ENCODE measurements at places on chromosomes 4 and X. TPM values are rescaled to one million over a fixed set of nuclear protein-coding genes. Genes with fewer than 3 reads are reported as not detected.
A peak's percentile ranks its signal among the peaks of the same experiment; 100 is the strongest.

The PABPC4L gene
- 2.7 TPM for total RNA-seq

The TEX13B gene
- total RNA-seq = not detected

The TLR10 gene
- total RNA-seq = under 0.01 TPM

The SH3RF1 gene
- 33.0 TPM for total RNA-seq

The RBM47 gene
- 1.8 TPM for total RNA-seq

The CCNA2 gene
- 8.0 TPM for total RNA-seq

The RNF4 gene
- total RNA-seq = 68.8 TPM

The XAGE2 gene
- not detected for total RNA-seq

The ARHGAP4 gene
- total RNA-seq = 0.88 TPM

The POU3F4 gene
- not detected for total RNA-seq

The SYTL5 gene
- under 0.01 TPM for total RNA-seq

The ATP2B3 gene
- total RNA-seq = not detected

The TCP11X2 gene
- not detected for total RNA-seq

The GPR50 gene
- not detected for total RNA-seq

The UBA6 gene
- total RNA-seq = 60.8 TPM

The ANXA5 gene
- 1,166 TPM for total RNA-seq

The QRFPR gene
- not detected for total RNA-seq

The TCEAL2 gene
- total RNA-seq = not detected

The ZNF157 gene
- under 0.01 TPM for total RNA-seq

The PAGE1 gene
- total RNA-seq = not detected

The TACR3 gene
- total RNA-seq = not detected

The NELFA gene
- 19.2 TPM for total RNA-seq

- no peak for DNase-seq
Observed at GRCh38 chr4:169233691-169234090, 37.1 kb downstream of the SH3RF1 start.

- DNase-seq = no peak
Observed at GRCh38 chr4:37803348-37803973, 23.0 kb upstream of the PGM2 start.

- DNase-seq = peak; percentile 79
Observed at GRCh38 chrX:103913356-103914020, 48.9 kb upstream of the TMSB15B start.

GRCh38 chr4:106986486-106986885 lies 49.6 kb downstream of the DKK2 start:
- DNase-seq = no peak

- peak; percentile 86 for DNase-seq
Observed at GRCh38 chrX:106725931-106726330, 570 bp upstream of the RNF128 start.

DNA sequence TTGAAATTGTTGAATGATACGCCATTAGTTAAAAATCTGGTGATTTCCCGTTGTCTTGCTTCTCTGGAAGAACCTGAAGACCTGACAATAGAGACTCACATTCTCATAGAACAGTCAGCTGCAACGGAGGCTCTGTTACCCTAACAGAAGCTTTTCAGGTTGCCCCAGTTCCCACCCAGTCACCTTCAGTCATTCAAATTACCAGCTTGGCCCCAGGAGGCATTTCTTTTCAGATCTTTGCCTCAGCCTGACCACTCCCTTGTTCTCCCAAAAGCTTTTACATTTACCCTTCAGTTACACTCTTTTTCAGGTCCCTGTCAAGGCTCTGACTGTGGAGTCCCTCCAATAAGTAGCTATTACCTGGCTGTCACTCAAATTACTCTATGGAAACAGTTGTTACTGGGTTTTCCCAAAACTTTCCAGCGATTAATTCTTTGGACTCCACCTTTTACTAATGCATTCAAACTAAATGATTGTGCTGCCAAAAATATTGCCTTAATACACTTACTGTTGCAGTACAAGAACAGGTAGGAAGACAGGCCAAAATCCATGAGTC lies 162.2 kb upstream of the FTHL17 start:
- no peak for DNase-seq

DNA sequence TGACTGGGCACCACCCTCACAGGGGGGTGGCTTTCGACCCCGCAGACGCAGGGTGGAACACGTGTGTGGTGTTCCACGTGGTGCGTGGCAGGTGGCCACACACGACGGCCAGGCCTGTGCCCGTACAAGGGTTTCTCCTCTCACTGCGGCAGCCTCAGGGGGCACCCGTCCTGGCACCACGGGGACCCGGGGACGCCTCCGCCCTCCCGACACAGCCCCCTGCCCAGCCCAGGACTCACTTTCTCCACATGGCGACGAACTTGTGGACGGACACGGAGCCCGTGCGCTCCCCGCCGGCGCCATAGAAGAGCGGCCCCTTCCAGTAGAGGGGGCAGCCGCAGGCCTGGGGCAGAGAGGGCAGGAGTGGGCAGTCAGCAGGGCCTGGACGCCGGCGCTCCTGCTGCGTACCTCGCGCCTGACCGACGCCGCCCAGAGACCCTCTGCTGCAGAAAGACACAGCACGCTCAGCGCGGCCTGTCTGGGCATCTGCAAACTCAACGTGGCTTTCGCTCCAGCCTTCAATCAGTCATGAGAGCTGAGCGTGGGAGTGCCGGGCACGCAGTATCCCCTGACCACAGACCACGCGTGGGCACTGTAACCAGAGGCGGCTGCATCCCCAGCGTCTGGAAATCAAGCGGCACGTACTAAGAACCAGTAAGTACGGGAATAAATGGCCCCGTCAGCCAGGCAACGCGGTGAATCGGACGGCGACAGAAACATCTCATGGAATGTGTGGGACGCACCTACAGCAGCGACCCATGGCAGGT lies 28.9 kb upstream of the GTPBP6 start:
- DNase-seq = no peak

GRCh38 chrX:137401092-137401491 lies 164.8 kb upstream of the ZIC3 start:
- no peak for DNase-seq

DNA sequence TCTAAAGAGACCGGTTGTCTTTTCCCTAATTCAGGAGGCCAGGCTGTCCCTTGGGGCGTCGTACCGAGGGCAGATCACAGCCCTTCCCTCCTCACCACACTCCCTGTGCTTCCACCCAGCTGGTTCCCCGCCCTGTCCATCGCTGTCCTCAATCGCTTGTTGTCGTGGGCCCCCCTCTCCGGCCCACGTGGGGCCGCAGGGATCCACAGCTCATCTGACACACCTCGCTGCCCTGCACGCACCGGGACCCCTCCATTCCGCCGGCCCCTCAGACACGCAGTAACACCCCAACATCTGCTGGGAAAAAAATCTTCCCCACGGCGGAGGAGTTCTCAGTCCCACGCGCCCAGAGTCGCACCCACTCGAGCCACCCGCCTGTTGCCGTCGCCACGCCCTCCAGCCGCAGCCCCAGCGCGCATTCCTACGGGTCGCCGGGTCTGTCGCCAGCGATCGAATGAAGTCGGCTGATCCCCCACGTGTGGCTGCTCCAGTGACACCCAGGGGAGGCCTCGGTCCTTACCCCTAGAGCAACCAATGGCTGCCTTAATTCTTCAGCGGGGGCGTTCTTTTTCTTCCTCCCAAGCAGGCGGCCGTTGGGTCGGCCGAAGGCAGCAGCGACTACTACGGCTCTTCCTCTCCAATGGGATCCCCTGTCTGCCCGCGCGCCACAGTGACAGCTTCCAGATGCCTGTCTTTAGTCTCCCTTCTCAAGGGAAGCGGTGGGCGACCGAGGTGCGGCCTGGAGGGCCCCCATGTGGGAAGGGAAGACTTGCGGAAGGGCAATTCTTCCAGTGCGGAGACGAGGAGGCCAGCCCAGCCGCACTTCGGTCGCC lies 893 bp upstream of the SEPTIN11 start:
- peak; percentile 93 for DNase-seq

DNA sequence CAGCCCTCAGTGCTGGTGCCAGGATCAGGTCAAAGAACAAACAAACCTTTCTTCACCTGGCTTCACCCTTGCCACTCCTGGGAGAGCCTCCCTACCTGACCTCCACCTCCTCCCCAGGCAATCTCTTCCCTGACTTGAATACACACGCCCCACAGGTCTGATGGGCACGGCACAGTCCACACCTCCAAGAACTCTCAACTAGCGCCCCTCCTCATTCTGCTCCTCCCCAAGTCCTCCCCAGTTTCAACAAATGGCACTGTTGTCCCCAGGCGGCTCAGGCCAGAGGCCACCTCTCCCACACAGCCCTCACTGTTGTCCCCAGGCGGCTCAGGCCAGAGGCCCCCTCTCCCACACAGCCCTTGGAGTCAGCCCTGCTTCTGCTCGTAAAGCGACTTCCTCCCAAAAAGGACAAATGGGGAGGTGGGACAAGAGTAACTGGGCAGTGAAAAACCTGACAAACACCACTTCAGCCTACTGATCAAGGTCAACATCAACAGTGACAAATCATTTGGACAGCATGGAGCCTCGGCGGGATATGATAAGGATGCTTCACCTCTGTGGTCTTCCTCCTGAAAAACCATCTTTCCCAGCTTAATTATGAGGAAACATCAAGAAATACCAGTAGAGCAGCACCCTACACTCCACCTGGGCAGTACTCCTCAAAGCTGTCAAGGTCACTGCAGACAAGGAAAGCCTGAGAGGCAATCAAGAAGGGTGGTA lies 2.9 kb downstream of the LETM1 start:
- DNase-seq = peak; percentile 26

DNA sequence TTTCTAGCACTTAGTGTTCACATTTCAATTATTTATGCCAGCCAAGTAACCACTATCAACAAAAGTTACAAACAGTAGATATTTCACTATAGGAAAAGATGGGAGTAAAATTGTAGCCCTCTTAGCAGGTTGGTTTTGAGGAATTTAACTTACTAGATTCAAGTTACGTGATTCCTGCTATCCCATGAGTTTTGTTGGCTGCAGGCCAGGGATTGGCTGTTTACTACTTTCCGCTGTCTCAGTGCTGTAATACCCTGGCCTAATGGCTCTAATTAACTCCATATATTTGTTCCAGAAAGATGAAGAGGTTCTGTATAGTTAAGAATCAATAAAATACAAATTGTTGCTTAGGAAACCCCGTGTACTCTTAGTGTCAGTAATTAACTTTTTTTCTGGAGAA lies 55.5 kb upstream of the MAGED1 start:
- no peak for DNase-seq

- DNase-seq = no peak
Observed at GRCh38 chr4:168600796-168601583, 104.1 kb downstream of the PALLD start.

DNA sequence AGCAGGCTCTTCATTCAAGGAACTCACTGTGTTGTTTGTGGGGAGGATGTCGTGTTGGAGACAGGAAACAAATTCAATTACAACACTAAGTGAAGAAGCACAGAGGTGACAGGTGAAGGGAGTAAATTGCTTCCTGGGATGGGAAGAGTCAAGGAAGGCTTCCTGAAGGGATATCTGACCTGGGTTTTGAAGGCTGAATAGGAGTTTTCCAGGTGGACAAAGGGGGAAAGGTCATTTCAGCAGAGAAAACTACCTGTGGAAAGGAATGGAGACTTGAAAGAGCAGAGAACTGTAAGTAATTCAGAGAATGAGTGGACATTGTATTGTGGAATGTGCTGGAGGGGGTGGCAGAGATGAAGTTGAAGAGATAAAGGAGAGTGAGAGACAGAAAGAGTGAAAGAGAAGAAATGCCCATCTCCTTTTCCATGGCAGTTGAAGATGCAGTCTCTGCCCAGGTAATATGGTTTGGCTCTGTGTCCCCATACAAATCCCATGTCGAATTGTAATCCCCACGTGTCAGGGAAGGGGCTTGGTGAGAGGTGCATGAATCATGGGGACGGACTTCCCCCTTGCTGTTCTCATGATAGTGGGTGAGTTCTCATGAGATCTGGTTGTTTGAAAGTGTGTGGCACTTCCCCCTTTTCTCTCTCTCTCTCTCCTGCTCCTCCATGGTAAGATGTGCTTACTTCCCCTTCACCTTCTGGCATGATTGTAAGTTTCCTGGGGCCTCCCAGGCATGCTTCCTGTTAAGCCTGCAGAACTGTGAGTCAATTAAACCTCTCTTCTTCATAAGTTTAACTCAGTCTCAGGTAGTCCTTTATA lies 205.7 kb upstream of the BCOR start:
- no peak for DNase-seq

- no peak for DNase-seq
Observed at GRCh38 chr4:82043081-82043808, 330.5 kb downstream of the HNRNPD start.

- no peak for DNase-seq
Observed at GRCh38 chrX:22664826-22665225, 334.9 kb upstream of the DDX53 start.

GRCh38 chr4:182553653-182554052 lies 310.5 kb downstream of the TENM3 start:
- no peak for DNase-seq

- no peak for DNase-seq
Observed at GRCh38 chr4:140004922-140005627, 148.9 kb downstream of the MAML3 start.

DNA sequence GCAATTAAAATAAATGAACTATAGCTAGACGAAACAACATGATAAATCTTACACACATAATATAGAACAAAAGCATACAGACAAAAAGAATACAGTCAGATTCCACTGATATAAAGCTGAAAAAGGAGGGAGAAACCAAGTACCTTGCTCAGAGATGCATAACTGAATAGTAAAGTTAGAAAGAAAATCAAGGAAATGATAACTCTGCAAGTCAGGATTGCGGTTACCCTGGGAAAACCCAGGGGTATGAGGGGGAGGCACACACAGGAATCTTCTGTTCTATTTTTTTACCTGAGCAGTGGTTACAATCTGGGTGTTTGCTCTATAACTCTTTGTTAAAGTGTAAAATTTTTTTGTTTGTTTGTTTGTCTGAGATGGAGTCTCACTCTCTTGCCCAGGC lies 209.1 kb downstream of the CBR4 start:
- DNase-seq = no peak

GRCh38 chrX:17242470-17242869 lies 132.5 kb upstream of the NHS start:
- DNase-seq = peak; percentile 83

DNA sequence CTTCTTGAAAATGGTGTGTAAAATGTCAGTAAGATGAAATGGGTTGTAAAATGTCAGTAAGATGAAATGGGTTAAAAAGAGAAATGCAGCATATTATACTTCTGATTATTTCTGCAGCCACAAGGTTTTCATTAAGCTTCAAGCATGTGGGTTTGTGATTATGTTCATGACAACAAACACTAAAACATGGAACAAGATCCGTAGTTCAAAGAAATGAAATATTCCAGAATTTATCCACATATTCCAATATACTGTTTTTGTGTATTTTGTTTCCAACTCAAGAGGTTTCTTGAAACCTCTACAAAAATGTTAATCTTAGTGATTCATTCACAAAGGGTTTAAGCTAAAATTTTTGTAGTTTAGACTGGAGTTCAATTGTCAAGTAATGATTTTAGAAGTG lies 84.0 kb downstream of the ADAMTS3 start:
- no peak for DNase-seq

- no peak for DNase-seq
Observed at GRCh38 chr4:15510961-15511360, 41.3 kb downstream of the CC2D2A start.

GRCh38 chr4:89837993-89838390 lies 1.0 kb upstream of the SNCA start:
- no peak for DNase-seq

DNA sequence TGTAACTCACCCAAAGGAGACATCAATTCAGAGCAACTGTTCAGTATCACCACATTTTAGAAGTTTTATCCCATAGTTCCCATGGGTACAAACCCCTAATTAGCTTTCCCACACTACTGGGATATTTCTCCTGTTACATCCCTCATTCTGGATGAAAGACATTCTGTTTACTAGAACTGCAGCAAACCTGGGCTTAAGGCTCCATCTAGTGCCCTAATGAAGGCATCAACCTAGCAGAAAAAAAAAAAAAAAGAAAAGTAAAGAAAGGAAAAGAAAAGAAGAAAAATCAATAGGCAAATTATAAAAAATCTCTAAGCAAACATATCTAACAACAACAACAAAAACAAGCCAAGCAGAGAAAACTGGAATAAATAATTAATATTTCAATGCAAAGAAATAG lies 133.7 kb upstream of the CPXCR1 start:
- DNase-seq = no peak

Measured in osteoblast (primary cell).